ENCODE measurements at places on chromosomes 6 and 20. TPM values are rescaled to one million over a fixed set of nuclear protein-coding genes. Genes with fewer than 3 reads are reported as not detected.

GRCh38 chr20:47561180-47561579 lies 59.5 kb downstream of the NCOA3 start:
- no peaks in the 10 kb centered on the region for H3K36me3 ChIP-seq
- no peak for DNase-seq
- H3K4me3 ChIP-seq = no peak overlapping the region
- peaks cover 32% of the 10 kb centered on the region for H3K4me1 ChIP-seq

DNA sequence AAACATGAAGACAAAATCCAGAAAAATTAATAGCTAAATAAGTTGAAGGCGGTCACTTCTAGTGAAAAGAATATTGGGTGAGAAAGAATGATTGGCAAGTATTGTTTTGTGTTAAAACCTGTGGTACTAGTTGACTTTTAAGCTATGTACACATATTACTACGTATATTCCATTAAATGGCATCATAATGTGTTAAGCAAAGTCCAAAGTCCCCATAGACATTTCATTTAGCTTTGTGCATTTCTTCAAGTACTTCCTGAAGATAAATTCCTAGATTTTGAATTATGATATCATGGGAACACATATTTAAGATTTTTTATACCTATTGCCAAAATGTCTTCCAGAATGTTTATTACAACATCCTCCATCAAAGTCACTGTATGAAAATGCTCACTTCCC lies 272.7 kb upstream of the IRAK1BP1 start:
- H3K27ac ChIP-seq = no peak overlapping the region
- H3K4me3 ChIP-seq = no peak overlapping the region
- no peak for DNase-seq
- H3K4me1 ChIP-seq = no peaks in the 10 kb centered on the region

The DSP gene
- not detected for total RNA-seq

- no peak overlapping the region for H3K27ac ChIP-seq
- H3K36me3 ChIP-seq = no peaks in the 10 kb centered on the region
- H3K4me3 ChIP-seq = peak overlapping the region; percentile 45
- peaks cover 20% of the 10 kb centered on the region for H3K4me1 ChIP-seq
These were observed 83.8 kb downstream of the IRF4 start for GRCh38 chr6:475314-475713.

DNA sequence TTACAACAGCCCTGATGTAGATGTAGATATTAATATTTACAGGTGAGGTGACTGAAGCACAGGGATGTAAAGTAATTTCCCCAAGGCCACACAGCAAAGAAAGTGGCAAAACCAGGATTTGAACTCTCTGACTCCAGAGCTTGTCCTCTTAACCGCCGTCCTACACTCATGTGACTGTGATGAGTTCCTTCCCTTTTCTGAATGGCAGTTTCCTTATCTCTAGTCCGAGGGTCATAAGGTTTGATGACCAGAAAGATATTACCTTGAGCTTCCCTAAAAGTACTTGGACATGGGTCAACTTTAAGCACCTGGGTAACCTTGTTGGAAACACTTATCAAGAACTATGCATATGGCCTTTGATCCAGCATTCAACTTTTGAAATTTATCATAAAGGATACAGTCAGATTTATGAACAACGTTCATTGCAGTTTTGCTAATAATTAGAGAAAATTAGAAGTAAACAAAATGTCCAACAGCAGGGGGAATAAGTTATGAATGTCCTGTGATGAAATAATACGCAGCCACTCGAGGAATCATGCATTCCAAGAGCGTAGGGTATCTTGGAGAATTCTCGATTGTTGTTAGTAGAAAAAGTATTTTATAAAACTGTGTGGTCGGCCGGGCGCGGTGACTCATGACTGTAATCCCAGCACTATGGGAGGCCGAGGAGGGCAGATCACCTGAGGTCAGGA lies 2.3 kb upstream of the TLDC2 start:
- no peak overlapping the region for H3K4me3 ChIP-seq
- H3K4me1 ChIP-seq = no peaks in the 10 kb centered on the region
- no peak overlapping the region for H3K27ac ChIP-seq
- no peaks in the 10 kb centered on the region for H3K36me3 ChIP-seq

GRCh38 chr20:39268981-39269461 lies 306.9 kb downstream of the DHX35 start:
- no peak overlapping the region for H3K27ac ChIP-seq
- H3K36me3 ChIP-seq = no peaks in the 10 kb centered on the region
- H3K4me1 ChIP-seq = no peaks in the 10 kb centered on the region
- no peaks in the 10 kb centered on the region for H3K27me3 ChIP-seq
- DNase-seq = no peak
- no peak overlapping the region for H3K4me3 ChIP-seq

Data from CD4-positive, CD25-positive, alpha-beta regulatory T cell (primary cell).